ENCODE measurements at places on chromosomes 5 and 9.

DNA sequence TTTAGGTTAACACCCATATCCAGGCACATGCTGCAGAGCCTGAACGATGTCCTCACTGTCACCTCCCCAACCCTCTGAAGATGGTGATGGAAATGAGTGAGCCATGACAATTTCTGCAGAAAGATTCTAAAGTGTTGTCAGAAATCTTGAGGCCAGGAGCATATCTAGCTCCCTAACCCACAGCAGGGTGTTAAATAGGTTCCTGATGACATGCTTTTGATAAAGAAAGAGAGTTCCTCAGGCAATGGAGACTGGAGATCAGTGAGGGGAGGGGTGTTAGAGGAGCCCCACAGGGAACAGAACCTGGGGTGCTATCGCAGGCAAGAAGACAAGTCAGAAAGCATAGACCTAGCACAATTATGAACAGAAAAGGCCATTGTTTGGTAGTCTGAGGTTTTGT is 95.7 kb downstream of the ENC1 start:
- no peak for DNase-seq

DNA sequence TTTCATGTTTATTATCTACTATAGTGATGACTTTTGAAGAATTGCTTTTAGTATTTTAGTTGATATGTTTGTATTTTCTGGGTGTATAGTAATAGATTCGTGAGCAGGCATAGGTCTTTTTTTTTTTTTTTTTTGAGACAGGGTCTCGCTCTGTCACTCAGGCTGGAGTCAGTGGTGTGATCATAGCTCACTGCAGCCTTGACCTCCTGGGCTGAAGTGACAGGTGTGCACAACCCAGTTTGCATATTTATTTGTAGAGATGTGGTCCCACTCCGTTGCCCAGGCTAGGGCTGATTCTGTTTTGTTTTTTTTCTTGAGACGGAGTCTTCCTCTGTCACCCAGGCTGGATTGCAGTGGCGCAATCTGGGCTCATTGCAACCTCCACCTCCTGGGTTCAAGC is 11.9 kb downstream of the ERBIN start:
- DNase-seq = no peak

- no peak for DNase-seq
Observed at GRCh38 chr9:104961701-104962359, 33.9 kb upstream of the ABCA1 start.

DNA sequence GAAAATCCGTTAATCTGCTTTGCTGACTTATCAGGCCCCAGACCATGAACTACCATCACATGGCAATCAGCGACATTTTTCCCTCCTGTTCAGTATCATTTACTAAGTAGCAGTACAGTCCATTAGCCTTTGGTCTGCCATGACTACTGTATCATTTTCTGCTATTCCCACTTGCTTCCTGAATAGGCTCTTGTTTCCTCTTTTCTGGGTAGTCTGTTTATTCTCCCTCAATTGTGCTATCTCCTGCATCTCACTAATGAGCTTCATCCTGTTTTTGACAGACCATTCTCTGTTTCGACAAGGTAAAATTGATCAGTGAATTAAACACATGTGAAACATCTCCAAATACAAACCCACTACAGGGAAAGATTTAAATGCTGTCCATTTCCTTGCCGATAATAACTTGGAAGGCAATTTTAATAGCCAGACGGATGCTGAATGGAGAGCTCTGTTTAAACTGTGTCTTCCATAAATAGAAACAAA is 263.5 kb upstream of the ANKRD55 start:
- no peak for DNase-seq

GRCh38 chr9:100784755-100785154 is 206.9 kb downstream of the CAVIN4 start:
- DNase-seq = no peak

DNA sequence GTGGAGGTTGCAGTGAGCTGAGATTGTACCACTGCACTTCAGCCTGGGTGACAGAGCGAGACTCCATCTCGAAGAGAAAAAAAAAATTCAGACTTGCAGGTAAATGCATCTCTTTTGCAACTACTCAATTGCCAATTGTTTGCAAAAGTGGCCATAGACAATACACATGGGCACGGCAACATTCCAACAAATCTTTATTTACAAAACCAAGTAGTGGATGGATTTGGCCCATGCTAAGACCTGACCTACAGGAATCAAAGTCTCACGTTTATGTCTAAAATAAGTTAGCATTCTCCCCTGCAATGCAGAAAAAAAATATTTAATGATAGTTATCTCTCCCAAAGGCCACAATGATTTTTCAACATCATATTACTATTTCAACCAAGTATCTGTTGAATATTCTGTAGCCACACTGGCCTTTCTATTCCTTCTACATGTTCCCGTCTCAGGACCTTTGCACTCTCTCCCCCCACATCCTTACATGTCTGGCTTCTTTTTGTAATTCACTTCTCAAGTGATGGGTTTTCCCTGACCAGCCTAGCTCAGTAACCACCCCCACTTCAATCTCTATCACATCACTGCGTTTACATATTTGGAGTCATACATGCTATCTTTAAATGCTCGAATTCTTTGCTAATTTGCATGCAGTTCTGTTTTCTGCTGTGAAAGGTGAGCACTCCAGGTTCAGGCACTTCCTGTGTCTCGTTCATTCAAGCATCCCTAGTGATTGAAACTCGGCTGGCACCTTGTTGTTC is 54.2 kb downstream of the FNBP1 start:
- no peak for DNase-seq

DNA sequence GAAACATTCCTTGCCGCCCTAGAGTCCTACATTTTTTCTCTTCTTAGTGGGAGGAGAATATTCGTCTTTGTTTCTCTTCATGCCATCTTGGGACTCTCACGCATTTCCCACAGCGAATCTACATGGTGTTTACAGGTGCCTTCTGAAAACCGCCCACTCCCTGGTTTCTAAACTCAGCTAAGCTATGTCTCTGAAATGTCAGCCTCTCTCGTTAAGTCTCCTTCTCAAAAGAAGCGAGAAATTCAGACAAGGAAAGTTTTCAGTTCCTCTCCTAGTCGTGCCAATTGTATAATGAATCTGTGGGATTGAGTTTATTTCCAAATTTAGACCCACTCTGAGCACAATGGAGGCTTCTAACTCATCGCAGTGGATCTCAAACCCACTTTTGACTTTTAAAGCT is 186.8 kb upstream of the NFIB start:
- no peak for DNase-seq

GRCh38 chr9:134216961-134217360 is 52.6 kb upstream of the RNU6ATAC start:
- DNase-seq = no peak

GRCh38 chr9:90966480-90967144 is 165.0 kb downstream of the SYK start:
- DNase-seq = no peak

DNA sequence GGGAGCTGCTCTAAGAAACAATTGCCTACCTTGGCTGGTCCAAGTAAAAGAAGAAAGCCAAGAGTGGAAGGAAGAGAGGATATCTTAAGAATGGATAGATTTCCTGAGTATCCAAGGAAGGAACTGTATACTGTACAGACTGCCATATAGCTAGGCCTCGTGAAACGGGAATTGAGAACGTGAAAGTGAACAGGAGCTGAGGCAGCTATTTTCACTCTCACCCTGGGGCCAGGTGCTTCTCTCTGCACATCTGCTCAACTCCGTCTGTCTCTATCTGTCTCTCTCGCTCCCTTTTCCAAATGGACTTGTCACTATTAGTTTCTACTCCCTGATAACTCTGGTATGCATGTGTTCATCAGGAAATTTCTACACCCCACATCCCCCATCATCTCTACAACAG is 35.9 kb upstream of the TESK1 start:
- no peak for DNase-seq

DNA sequence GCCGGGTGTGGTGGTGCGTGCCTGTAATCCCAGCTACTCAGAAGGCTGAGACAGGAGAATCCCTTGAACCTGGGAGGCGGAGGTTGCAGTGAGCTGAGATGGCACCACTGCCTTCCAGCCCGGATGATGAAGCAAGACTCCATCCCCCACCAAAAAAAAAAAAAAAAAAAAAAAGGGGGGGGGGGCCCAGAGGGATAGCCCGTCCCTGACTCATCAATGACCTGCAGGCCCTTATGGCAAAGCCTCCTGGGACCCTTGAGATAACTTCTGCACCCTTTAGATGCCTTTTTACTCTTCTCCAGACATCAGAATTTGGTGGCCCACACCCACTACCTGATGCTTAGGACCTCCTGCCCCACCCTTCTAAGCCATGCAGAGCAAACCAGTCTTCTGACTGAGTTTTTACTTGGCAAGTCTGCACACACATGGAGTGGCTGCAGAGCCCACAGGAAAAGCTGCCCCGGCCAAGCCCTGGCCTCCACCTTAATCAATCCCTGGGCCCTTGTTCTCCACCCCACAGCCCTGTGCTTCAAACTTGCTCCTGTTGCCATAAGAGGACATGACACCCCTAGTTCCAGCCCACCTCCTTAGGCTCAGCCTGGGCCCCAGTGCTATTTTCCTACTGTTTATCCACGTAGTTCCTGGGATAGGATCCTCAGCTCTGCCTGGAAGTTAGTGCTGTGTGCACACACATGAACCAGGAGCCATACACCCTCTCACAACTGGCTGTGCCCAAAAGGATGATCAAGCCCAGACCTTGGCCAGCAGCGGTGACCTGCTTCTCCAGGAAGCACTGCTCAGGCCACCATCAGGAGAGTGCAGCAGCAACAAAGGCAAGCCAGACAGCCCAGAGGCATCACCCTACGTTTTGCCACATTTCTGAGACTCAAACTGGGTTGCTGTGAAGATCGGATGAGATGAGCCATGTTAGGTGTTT is 5.1 kb downstream of the MGAT1 start:
- no peak for DNase-seq

GRCh38 chr9:16309469-16310271 is 560.8 kb downstream of the BNC2 start:
- DNase-seq = no peak

DNA sequence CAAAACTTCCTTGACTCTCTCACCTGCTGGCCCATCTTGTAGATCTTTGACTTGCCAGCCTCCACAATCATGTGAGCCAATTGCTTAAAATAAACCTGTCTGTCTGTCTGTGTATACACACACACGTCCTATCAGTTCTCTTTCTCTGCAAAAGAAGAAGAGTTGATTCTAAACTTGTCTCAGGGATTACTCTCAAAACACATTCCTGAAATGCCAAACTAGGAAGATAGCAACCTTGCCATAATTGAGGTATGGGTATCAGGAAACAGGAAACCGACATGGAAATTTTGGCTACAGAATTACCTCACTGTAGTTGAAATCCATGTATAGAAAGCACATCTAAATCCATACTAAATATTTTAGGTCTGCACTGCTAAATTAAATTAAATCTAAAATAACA is 483.4 kb downstream of the PLK2 start:
- DNase-seq = no peak

DNA sequence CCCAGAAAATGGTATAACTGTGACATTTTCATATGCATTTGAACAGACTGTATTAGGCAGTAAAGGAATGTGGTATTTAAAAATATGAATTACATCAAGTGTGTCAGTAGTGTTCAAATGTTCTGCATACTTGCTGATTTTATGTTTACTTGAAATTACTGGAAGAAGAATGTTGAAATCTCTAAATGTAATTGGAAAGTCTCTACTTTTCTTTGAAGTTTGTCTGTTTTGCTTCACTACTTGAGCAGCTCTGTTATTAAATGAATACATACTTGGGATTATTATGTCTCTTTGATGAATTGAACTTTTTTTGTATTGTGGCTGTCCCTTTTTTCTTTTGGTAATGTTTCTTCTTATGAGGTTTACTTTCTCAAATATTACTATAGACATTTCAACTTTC is 205.6 kb downstream of the TAF11L14 start:
- no peak for DNase-seq

DNA sequence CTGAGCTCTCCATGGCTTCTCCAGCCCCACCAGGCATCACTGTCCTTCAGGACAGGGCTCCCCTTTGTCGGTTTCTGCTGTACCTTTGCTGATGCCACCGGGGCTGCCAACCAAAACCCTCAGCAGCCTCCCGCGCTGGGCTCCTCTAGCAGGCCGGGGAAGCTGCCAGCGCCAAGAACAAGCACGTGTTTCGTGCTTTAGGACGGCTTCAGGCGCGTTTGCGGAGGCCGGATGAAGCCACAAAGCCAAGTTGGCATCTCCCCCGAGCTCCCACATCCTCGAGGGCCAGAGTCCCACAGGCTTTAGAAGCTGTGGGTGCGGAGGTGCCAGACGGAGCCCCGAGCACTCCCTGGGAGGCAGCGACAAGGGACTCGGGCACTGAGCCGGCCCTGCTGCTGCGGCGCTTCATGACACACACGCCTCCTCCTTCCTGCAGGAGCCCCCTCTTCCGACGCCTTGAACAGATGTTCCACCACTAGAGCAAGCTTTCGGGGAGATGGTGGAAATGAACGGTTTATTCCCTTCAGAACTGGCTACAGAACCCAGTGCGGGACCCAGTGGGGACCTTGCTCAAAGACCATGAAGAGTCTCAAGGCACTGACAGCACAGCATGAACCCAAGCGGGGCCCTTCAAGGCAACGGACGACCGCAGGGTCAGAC is 36.7 kb downstream of the SARDH start:
- DNase-seq = no peak

GRCh38 chr5:2298781-2299180 is 416.1 kb upstream of the IRX4 start:
- no peak for DNase-seq

- DNase-seq = no peak
Observed at GRCh38 chr5:82584631-82585030, 306.5 kb upstream of the RPS23 start.

- no peak for DNase-seq
Observed at GRCh38 chr9:134026581-134026980, 1.3 kb downstream of the BRD3OS start.

- peak; percentile 15 for DNase-seq
Observed at GRCh38 chr5:132294728-132295504, 722 bp downstream of the SLC22A4 start.

DNA sequence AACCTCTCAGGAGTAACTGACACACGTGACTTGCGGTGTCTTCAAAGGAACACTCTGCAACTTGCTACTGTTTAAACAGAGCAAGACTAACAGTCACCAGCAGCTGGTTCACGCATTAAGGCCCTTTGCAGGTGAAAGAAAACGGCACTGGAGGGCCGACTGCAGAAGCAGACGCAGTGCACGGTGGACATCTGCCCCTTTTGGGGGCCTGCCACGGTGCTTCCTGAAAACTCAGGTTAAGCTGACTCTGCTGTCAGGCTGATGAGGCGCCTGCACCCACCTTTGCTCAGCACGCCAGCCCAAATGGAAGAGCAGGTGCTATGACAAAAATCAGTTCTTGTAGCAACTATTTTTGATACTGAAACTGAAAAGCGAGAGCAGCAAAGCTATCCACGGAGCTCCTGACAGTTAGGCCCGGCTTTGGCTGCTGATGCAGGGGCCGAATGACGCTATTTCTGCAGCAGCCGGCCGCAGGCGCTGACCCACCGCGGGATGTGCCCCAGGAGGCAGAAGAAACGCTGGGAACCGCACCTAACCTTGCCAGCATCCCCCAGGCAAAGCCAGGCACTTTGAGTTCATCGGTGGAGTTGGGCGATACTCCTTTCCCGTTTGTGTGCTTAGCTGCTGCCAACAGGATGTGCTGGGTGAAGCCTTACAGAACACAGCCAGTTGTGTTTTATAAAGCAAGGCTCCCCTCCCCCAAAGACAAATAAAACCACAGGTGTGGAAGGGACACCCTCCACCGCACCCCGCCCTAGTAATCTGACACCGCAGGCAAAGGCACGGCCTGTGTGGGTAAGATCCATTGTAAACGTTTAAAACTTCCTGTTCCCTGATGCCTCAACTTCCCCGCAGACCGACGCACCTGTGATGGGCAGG is 21.1 kb upstream of the TERT start:
- no peak for DNase-seq

All from esophagus squamous epithelium (tissue), 5 donors.